ENCODE measurements at places on chromosomes 5 and 9.

DNA sequence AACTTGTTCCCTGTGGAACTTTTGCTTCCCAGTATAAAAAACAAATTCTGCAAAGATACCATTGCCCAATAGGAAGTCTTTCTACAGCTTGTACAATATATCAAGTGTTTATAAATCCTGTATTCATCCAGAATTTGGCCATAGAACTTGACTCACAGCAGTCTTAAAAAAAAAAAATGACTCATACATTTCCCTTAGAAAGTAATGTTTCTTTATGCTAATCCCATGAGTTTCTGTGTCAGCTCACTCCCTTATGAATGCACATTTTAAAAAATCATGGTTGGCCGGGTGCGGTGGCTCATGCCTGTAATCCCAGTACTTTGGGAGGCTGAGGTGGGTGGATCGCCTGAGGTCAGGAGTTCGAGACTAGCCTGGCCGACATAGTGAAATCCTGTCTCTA lies 89.3 kb upstream of the DMRT1 start:
- no peak for DNase-seq

DNA sequence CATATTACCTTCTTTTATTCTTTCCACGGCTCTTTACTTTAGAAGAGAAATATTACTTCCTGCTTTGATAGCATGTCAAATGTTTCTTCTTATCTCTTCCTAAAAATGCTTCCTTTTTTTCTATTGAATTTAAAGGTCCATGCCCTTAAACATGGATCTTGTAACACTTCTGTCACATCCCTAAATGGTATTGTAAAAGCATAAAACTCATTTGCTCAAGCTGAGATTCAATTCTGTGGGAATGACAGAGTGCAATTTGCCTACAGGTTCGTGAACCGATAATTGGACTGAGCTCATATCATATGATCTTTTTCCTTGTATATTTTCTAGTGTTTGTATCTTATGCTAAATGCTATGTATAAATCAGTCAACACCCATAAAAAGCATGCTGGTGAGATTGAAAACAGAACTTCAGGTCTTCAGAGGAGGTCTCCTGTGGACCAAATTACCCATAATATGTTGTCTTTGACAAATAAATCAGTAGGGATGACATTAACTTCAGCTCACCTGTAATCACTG lies 429.3 kb downstream of the TMEM232 start:
- DNase-seq: no peak

GRCh38 chr9:105399117-105399516 lies 48.7 kb upstream of the FSD1L start:
- DNase-seq: no peak

DNA sequence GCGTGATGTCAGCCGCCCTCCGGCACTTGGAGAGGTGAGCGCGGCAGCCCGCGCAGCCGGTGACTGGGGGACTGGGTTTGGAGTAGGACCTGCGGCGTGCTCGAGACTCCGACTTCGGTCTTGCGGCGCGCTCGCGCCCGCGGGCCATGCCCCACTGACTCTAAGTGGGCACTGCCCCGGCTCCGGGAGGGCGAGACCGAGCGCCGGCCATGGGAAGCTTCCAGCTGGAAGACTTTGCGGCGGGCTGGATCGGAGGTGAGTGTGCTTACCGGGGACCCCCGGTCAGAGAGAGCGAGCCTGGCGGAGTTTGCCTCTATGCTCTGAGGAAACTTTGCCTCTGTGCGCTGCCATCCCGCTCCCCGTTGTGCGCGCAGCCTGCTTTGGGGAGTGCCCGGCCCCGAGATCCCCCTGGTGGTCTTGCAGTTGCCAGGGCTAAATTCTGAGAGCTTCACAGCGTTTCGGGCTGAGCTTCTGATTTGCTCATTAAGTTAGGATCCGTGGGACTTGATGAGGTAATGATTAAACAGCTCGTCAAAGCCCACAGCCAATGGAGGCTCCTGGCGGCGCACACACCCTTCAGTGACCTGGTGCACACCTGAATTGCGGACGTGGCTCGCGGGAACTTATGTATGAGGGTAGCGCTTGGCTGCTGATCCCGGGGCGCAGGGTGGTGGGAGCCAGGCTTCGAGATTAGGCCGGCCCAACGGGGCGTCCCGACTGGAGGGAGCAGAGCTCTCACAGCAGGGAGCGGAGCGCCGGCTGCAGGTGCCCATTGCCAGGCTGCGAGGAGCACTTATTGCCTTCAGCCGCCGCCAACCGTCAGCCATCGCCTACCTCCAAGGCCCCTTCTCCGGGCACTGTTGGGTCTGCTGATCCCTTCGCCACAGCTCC lies at the start of gene SLC25A48:
SLC25A48 (plus strand) TSS at position 25 of the 891 bp plus-strand sequence; CDS start at position 210, 185 bp downstream.
- peak; percentile 57 for DNase-seq

- no peak for DNase-seq
These were observed 70.3 kb downstream of the DAP start for GRCh38 chr5:10690460-10691440.

GRCh38 chr5:173581408-173582215 lies 34.8 kb downstream of the BOD1 start:
- no peak for DNase-seq

GRCh38 chr5:126587551-126588390 lies 7.2 kb downstream of the ALDH7A1 start:
- DNase-seq: no peak

- no peak for DNase-seq
These were observed 804 bp downstream of the MED10 start for GRCh38 chr5:6377582-6377904.

DNA sequence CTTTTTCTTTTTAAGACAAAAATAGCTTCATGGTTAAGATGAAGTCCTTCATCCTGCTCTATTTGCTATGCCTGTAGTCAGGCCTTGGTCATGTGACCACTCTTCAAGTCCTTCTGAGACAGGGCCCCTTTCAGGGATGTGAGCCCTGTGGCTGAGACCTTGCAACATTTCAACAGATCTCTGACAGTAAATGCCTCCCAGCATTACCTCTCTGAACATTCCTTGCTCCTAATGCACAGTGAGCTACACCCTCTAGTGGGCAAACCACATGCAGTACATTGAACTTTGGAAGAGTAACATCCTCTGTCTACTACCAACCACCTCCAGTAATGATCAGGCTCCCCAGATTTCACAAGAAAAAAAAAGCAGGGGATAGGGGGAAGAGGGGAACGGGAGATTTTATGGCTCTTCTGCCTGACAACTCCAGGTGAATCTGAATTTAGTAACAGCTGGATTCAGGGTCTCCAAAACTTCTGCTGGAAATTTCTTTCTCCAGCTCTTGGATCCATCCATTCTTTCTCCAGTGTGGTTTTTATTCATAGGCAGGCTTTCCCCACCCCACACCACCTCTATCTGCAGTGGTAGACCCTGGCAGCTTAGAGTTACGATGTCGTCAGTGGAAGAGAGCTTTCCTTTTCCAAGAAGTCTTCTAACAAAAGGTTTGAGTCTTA lies 8.9 kb upstream of the FBXO38 start:
- DNase-seq: peak; percentile 26

DNA sequence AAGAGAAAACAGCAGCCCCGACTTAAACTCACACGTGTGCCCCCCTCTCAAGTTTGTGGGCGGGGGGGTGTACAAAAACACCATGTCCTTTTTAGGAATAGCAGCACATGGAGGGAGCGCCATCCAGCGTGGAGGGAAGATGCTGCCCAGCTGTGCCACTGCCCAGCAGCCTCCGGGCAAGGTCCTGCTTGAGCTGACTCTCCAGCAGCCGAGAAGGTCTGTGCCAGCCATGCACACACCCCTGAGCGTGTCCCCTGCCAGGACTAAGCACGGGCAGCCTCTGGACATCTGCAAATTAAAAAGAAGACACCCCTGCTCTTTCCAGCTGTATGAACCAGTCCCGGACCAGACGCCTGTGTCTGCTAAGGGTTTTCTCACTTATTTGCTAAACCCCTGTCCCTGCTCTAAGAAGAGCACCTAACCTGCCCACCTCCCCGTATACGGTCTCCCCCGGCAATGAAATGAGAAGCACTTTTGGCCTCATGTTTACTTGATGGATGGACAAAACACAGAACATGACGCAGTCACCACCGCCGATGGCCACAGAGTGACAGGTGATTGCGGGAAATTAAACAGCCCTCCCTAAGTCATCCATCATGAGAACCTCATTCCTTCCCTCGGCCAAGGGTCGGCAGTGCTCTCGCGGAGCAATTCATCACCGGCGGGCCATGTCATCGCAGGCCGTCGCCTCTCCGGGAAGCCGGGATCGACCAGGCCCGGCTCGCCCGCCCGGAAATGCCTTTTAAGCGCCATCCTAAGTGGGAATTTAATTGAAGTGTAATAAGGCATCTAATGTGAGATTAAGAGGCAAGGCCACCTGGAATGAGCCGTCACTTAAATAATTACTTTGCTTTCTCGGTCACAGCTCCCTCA lies 96.9 kb downstream of the OLFM1 start:
- no peak for DNase-seq

DNA sequence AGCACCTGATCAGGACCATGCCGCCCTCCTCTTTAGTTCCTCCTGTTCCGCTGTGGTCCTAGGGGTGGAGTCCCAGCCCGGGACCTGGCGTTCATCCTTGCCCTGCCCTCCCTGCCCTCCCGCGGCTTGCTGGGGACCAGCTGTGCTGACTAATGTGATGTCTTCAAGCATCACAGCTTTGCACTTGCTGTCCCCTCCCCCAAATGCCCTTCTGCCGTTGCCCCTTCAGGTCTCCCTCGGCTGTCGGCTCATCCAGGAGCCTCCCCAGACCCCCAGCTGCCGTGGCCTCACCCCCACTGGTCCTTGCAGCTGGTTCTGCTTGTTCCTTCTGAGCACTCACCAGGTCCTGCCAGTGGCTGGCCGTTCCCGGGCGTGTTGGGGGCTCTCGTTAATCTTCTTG lies 19.9 kb downstream of the RXRA start:
- no peak for DNase-seq

DNA sequence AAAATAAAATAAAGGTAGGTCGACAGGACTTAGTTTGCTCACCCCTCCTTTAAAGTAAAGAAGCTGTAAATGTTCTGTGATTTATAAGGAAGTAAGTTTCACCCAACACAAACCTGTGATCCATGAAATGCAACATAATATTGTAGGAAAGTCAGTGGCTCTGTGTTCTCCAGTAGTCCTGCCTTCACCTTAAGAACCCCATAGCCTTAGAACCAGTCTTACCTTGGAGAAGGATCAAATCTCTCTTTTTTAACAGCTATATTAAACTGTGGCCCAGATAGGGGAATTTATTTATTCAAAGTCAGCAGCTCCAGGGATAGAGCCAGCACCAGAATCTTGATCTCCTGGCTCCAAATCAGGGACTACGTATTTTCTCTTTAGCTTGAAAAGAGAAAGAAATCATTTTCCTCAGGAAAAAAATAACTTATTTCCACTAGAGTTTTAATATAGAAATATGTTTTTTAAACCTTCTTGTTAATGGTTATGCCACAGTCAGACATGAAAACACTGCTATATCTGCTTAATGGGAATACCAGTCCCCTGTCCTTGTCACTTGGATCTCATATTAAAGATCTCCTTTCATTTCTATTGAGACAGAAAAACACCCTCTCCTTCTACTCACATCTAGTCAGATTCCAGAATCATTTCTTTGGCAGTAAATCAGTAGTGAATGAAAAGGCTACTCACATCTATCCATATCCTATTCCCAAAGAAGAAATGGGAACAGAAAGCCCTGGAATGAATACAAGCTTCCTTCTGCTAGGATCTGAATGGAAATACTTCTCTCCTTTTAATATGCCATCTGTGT lies 269.2 kb upstream of the TNC start:
- no peak for DNase-seq

- no peak for DNase-seq
These were observed 90.3 kb downstream of the ZNF474 start for GRCh38 chr5:122219436-122220166.

DNA sequence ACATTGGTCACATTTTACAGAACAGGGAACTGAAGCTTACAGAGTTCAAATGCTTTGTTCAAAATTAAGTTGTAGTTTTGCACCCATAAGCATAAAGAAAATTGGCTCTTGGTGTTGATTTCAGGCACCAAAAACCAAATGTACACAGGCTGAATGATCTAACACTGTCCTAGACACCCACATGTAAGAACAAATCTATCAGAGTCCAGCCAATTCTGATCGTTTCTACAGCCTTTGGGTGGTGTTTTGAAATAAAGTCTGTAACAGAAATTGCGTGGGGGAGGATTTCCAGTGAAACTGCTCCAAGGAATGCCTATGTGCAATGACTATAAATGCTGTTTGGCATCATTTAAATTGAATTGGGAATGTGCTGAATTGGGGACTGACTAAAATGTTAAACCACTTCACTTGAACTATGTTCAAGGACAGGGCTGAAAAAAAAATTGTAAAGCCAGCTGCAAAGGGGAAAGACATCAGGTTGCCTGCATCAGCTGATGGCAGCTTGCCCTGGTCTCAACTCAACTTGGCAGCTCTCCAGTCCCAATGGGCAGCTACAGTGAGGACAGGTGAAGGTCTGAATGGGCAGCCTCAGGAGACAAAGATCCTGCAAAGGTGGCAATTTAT lies 92.2 kb upstream of the TRPC7 start:
- peak; percentile 87 for DNase-seq

- no peak for DNase-seq
These were observed 7.6 kb downstream of the FOXE1 start for GRCh38 chr9:97860451-97861147.

DNA sequence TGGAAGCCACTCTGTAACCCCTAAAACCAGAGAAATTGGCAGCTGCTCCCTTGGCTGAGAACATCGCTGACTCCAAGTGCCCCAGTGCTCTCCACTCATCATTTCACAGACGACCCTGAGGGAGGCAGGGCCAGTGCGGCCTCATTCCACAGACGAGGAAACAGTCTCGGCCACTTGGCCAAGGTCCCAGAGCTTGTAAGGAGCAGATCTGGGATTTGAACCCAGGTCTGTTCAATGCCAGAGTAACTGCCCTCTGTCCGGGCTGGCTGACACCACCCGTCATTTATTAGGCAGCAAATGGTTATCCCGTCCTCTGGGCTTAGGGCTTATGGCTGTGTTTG lies 19.9 kb upstream of the IER5L start:
- DNase-seq: no peak

GRCh38 chr5:122615146-122615545 lies 159.7 kb upstream of the SNX2 start:
- DNase-seq: no peak

- peak; percentile 28 for DNase-seq
These were observed 108.7 kb downstream of the MUSK start for GRCh38 chr9:110777196-110777875.

GRCh38 chr5:5688194-5688924 lies 265.9 kb downstream of the ICE1 start:
- DNase-seq: no peak

GRCh38 chr5:38540314-38540713 lies 16.1 kb downstream of the LIFR start:
- no peak for DNase-seq

GRCh38 chr5:175556794-175557193 lies 78.4 kb downstream of the SFXN1 start:
- DNase-seq: no peak

DNA sequence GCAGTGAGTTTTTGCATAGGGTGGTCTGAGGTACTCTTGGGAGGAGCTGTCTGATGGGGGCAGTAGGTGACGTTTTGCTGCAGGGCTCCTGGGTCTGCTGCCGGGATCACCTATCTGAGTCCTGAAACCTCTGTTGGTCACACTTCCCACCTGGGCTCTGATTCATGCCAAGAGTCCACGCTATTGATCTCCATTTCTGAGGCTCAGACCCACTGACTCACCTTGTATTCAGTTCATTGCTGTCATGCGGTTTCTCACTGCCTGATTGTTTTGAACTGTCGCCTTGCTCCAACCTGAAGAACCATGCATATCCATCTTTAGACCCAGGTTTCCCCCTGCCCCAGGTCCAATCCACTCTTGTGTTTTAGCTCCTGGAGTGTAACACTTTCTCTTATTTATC lies 101.3 kb downstream of the NPR3 start:
- DNase-seq: no peak

- no peak for DNase-seq
These were observed 107.6 kb upstream of the MPDZ start for GRCh38 chr9:13386935-13387733.

Measured in mucosa of gallbladder (tissue), 1 donor.